Activated T-cell treated with anti-CD3 and anti-CD28 coated beads, Interleukin-2, amount 50 U/mL, for 72 hours (primary cell): ENCODE measurements at places on chromosomes 6 and 20.

DNA sequence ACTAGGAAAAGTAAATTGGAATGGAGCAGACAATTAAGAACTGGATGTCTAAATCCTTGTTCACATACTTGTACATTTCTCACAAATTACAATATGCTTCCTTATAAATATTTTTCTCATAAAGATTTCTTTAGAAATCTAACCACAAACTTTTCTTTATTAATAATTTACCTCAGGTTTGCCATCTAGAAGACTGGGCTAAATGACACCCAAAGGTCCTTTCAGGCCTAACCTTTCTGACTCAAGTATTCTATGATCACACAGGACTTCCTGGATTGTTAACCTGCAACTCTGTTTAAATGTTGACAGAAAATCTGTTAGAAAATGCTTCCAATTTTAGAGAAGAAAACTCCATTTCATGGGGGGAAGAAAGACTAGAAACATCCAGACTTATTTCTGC, 330.5 kb upstream of the MAP3K7 start:
- no peak for DNase-seq

DNA sequence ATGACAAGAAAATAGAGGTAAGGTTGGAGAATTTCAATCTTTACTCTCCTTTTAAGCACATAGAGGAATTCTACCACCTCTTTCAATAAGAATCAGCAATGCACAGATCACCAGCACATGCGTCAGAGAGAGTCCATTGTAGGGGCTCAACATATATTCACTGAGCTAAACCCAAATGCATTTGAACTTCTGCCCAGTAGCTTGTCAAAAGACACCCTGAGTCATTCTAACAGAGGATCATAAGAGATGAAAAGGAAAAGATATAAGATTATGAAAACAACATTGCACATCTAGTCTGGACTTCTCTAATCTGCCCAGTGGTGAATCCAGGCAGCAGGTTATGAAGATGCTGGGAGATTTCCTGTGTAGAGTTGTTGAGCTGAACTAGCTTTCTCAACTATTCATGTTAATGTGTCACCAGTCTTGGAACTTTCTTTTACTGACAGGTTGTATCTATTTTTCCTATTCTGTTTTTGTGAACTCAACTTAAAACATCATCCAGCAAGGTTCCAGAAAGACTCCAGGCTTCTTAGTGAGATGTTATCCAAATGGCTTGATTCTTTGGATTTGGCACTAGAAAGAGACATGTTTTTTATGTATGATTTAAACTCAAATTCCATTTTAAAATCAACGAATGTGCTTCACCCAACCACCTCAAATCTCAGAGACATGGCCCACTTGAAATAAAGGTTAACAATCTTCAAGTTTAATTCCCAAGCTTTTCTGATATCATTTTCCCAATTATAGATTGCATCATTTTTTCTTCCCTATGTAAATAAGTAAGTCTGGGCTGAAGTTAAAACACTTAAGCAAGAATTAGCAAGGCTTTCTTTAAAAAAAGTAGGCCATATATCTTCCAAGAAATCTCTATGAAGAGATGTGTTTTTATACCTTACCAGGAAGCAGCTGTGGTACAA, 89.3 kb downstream of the TSHZ2 start:
- no peak for DNase-seq

DNA sequence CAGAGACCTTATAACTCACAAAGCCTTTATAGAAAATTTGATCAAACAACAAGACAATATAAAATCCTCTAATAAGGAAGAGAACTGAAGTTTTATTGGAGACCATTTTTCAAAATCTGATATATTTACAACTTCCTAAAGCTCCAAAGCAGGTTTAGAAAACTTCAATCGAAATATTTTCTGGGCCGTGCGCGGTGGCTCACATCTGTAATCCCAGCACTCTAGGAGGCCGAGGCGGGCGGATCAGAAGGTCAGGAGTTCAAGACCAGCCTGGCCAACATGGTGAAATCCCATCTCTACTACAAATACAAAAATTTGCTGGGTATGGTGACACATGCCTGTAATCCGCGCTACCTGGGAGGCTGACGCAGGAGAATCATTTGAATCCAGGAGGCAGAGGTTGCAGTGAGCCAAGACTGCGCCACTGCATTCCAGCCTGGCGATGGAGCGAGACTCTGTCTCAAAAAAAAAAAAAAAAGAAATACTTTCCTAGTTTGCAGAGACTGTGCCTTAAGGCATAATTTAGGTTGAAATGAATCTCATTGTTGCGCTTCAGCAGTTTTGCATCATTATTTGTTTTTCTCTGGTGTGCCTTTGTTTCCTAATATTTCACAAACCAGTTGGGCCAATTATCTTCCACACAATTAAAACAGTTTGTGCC, 60.6 kb upstream of the ASIP start:
- no peak for DNase-seq

DNA sequence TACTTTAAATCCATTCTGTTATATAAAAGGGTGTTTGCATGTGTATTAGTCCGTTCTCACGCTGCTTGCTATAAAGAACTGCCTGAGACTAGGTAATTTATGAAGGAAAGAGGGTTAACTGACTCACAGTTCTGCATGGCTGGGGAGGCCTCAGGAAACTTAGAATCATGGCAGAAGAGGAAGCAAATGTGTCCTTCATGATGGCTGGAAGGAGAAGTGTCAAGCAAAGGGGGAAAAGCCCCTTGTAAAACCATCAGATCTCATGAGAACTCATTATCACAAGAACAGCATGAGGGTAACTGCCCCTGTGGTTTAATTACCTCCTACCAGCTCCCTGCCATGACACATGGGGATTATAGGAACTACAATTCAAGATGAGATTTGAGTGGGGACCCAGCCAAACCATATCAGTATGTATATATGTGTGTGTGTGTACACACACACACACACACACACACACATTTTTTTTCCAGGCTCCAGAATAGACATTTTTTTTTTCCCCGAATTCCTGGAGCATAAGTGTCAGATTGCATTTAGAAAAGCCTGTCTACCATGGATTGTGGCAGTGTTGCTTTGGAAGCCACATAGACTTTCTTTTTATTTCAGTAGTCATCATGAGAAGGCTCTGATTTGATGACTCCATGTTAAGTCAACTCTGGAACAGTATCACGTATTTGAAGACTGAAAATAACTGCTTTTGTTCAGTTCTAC, 31.5 kb downstream of the KDM1B start:
- no peak for DNase-seq

DNA sequence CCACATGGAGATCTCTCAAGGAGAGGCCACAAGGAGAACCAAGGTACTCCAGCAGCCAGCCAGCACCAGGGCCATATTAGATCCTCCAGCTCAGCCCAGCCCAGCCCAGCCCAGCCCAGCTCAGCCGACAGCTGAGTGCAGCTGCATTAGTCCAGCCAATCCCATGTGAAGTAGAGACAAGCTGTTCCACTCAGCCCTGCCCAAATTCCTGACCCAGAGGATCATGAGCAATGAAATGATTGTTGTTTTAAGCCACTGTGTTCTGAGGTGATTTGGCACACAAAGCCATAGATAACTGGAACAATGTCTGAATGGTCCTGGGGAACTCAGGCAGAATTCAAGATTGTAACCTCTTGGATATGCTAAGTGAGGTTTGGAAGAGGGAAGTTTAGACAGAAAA, 59.5 kb upstream of the BMP2 start:
- DNase-seq: no peak

DNA sequence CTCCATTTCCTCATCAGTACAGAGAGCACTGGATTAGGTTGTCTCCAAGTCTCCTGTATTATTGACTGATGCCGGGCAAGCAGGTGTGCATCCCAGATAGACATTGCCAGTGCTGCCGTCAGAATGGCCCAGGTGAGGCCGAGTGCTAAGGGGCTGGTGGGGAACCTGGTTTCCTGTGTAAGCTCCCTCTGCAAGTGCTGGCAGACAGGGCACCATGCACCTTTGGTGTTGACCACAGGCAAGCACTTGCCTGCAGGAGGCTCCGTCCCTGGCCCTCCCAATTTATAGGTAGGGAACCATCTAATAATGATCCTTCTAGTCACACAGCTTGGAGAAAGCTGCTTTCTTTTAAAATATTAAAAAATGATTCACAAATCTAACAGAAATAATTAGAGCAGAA, 747 bp downstream of the GABRR1 start:
- no peak for DNase-seq

- peak; percentile 22 for DNase-seq
Measured at GRCh38 chr6:119856136-119856535, 506.6 kb upstream of the MAN1A1 start.

GRCh38 chr6:89066940-89067646, 13.5 kb upstream of the PNRC1 start:
- no peak for DNase-seq

- no peak for DNase-seq
Measured at GRCh38 chr6:55943329-55943728, 67.9 kb upstream of the BMP5 start.

GRCh38 chr6:11386323-11386722, 151.2 kb upstream of the TMEM170B start:
- no peak for DNase-seq
